ENCODE measurements at places on chromosomes 7 and 10. TPM values are rescaled to one million over a fixed set of nuclear protein-coding genes. Genes with fewer than 3 reads are reported as not detected.

OR9A2 gene
- not detected for total RNA-seq

LEP gene
- total RNA-seq = not detected

MSMB gene
- total RNA-seq = not detected

MYL10 gene
- total RNA-seq = not detected

ANKRD1 gene
- not detected for total RNA-seq

SPDYE5 gene
- total RNA-seq = not detected

PAPOLB gene
- total RNA-seq = not detected

GPR15LG gene
- total RNA-seq = not detected

MYOZ1 gene
- total RNA-seq = not detected

C10orf53 gene
- not detected for total RNA-seq

EPHB6 gene
- total RNA-seq = 9.5 TPM

IDI1 gene
- total RNA-seq = 83.8 TPM
